ENCODE measurements at places on chromosomes 12 and 14.

DNA sequence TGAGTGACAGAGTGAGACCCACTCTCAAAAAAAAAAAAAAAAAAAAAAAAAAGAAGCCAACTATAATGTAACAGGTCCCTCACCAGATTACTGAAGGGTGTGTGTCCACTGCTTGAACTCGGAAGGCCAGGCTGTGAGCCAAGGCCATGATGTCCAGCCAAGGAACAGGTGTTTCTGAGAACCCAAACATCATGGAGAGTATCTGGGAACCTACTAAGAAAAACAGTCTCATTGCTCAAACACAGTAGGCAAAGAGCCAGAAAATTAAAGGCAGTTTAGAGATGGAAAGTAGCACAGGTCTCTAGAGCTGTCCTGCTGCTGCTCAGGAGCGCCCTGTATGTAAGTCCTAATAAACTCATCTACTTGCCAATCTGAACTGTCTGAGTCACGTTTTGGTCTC lies 12.5 kb upstream of the MAP4K5 start:
- no peak for DNase-seq

GRCh38 chr14:45181329-45181728 lies 45.6 kb downstream of the FANCM start:
- no peak for DNase-seq

DNA sequence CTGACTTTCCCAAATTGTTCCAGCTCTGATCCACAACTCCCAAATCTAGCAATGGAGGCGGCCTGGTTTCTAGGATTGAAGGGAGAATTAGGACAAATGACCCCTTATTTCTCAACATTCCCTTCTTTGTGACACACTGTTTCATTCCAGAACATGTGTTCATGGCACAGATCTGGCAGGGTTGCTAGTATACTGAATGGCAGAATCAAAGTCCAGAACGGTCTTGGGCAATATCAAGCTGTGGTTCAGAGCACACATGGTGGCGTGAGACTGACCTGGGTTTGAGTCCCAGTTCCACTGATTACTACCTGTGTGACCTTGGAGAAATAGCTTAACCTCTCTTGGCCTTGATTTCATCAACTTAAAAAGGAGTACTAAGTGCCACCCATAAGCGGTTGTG lies 152.5 kb downstream of the SAMD4A start:
- DNase-seq: no peak

GRCh38 chr12:29593001-29593400 lies 95.5 kb upstream of the OVCH1 start:
- DNase-seq: no peak

- no peak for DNase-seq
Observed at GRCh38 chr14:89673512-89674225, 256.6 kb upstream of the FOXN3 start.

GRCh38 chr12:92955997-92956663 lies 27.0 kb upstream of the EEA1 start:
- DNase-seq: no peak

- DNase-seq: no peak
Observed at GRCh38 chr12:68641138-68641537, 30.4 kb downstream of the RAP1B start.

DNA sequence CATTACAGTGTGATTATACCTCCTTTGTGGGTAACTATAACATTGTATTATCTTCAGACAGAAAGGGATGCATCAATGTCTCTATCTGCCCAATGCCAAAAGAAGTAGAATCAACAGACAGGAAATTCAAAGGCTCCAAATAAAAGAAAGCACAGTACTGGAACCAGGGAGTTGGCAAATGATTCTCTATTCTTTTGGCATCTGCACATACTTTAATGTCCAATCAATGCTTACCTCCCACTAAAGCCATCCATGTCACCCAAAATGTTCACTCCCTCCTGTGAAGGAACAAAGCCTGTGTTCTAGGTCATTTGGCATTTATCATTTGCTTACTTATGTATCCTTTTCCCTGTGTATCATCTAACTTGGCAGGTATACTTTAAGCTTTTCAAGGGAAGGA lies 36.7 kb downstream of the KIF21A start:
- no peak for DNase-seq

DNA sequence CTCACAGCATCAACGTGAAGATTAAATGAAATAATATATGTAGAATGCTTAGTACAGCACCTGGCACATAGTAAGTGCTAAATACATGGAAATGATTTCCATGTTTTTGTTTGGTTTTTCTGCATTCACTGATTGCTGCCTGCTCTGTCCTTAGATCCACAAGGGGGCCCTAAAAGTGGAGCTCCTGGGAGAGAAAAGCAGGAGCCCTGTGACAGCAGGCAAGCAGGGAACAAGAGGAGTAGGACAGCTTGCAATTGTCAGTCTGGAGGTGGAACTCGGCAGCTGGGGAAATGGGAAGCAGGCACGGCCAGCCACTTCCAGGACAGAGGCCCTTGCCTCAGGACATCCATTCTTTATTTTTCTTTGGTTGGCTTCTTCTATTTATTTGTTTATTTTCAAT lies 292.9 kb downstream of the BMP4 start:
- DNase-seq: no peak

- no peak for DNase-seq
Observed at GRCh38 chr14:31510222-31510621, 22.4 kb upstream of the GPR33 start.

GRCh38 chr12:15842108-15842507 lies 40.1 kb upstream of the STRAP start:
- DNase-seq: no peak

DNA sequence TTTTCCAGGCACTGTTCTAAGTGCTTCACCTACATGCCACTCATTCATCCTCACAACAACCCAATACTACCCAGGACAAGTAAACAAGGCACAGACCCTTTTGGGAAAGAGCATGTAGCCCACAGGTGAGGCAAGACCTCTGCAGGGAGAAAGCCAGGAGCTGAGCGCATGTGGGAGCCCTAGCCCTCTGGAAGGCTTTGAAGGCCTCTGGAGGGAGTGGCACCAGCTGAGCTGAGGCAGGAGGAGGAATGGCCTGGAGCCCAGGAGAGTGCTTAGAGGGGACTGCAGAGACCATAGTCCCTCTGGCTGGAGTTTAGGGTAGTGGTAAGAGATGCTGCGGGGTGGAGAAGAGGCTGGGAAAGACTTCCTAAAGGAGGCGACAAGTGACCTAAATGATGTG lies 516.5 kb downstream of the FUT8 start:
- no peak for DNase-seq

GRCh38 chr14:49828640-49829039 lies 23.9 kb downstream of the NEMF start:
- no peak for DNase-seq

DNA sequence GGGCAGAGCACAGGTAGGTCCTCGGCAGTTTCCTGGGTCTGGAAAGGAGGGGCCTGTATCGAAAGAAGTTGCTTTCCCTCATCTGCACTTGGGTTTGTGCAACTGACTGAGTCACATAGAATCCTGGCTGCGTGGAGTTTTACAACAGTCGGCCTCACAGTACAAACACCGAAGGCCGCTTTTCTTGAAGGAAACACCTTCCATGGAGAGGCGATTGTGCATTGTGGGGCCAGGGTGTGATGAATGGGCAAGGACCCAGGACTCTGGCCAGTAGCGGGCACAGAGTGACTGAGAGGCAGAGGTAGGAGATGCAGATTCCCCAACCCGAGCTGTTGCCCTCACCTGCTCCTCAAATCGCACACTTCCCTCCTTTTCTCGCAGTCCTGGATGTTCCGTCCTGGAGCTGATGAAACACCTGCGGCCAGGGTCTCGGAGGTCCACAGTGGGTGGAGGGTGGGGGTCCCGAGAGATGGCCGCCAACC lies 7.7 kb downstream of the CCND2 start:
- DNase-seq: no peak

DNA sequence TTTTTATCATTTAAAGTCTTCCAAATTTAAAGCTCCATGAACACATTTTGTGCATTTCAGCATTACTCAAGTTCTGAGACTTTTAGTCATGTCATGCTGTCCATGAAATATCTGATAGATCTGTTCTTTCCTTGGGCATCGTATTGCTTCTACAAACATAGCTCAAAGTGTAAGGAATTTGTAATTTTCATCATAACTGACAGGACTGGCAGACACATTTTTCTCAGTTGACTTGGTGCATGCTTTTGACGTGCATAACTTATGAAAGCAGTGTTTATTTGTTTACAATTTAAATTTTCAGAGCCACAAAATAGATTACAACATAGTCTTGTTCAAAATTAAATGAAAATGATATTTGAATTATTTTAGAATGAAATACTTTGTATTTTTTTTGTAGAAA lies 812.1 kb upstream of the NOVA1 start:
- no peak for DNase-seq

GRCh38 chr14:105206873-105207272 lies 25.8 kb upstream of the NUDT14 start:
- no peak for DNase-seq

GRCh38 chr12:105033851-105034250 lies 47.7 kb downstream of the NOPCHAP1 start:
- DNase-seq: no peak

DNA sequence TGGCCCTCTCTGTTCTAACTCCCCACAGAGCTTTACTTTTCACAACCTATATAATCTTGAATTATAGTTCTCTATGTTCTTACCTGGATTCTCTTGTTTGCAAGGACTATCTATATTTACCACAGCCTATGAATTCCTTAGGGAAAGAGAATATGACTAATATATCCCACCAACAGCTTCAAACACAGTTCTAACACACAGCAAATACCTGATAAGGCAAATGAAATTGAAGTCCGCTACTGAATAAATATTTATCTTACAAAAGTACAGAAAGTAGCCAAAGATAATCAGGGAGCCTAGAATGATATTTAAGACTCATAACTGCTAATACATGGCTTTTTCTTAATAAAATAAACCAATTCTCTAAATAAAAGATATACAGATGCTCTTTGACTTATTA lies 165.1 kb downstream of the C12orf42 start:
- DNase-seq: no peak

- DNase-seq: no peak
Observed at GRCh38 chr14:99777951-99778350, 15.3 kb upstream of the EML1 start.

DNA sequence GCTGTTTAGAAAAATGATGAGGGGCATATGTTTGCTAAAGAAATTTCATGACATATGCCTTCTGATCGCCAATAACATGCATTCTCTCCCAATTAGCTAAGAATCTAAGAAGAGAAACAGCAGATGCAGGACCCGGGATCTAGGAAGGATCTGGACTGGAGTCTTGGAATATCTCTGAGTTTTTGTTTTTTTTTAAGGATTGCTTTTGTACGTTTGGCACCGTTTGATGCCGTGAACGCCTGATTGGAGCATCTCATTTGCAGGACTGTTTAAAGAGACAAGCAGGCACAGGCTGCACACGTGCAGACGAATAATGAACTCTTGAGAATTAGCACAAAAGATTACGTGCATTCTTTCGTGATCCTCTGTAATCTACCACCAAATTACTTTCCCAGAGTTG lies 13.6 kb downstream of the EML1 start:
- no peak for DNase-seq

DNA sequence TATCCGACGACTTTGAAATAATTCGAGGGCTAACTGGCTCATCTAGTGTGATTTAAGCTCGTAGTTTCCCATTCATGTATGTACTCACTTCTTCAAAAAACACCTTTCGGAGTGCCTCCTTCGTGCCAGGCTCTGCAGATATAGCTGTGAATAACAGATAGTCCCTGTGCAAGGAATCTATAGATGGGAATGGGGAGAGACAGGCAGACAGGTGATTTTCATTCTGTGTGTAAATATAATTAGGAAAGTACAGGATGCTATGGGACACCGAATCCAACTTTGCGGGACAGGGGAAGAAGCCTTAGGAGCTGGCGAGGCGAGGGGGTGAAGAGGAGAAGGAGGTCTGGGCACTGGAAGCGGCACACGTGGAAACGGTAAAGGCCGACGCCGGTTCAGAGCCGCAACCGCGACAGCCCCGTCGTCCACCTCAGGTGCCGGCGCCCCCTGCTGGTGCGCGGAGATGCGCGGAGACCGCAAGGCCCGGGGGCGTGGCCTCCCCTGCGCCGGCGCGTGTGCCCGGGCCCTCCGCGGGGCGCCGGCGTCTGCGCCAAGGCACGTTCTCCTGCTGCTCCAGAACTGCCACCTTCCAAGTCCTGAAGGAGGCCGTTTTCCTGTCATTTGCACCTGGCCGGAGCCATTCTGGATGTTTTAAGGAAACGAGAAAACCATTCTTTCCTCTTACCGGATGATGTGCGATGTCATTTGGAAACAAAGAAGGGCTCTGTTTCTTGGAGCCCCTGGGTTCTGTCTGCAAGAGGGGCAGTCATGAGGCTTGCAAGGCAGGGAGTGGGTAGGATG lies 18.0 kb upstream of the CACNA1C start:
- peak; percentile 86 for DNase-seq

GRCh38 chr12:100138048-100138802 lies 4.4 kb downstream of the BLTP3B start:
- DNase-seq: no peak

GRCh38 chr14:35959835-35960234 lies 133.7 kb downstream of the BRMS1L start:
- DNase-seq: no peak

DNA sequence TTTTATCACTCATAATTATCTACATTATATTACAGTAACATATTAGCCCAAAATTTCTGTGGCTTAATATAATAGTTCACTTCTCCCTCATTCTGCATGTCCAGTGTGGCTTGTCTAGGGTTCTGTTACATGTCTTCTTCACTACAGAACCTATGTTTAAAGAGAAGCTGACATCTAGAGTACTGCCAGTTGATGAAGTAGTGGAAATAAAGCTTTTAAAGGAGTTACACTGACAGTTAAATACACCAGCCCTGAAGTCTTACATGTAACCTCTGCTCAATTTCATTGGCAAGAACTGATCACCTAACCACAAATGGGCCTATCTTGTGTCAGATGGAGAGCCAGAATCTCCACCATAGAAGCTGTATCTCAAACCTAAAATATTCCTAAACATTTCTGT lies 32.9 kb downstream of the RPS6KA5 start:
- DNase-seq: no peak

GRCh38 chr12:5099591-5099990 lies 55.9 kb downstream of the KCNA5 start:
- no peak for DNase-seq

GRCh38 chr14:24365600-24366412 lies 2.2 kb upstream of the NFATC4 start:
- peak; percentile 63 for DNase-seq

GRCh38 chr14:92922883-92923743 lies at the start of gene CHGA:
TSS of gene CHGA (plus strand) at chr14:92923150. CDS start at chr14:92923360, 210 bp downstream.
- DNase-seq: peak; percentile 70

- no peak for DNase-seq
Observed at GRCh38 chr12:45298721-45299692, 83.1 kb downstream of the ANO6 start.

DNA sequence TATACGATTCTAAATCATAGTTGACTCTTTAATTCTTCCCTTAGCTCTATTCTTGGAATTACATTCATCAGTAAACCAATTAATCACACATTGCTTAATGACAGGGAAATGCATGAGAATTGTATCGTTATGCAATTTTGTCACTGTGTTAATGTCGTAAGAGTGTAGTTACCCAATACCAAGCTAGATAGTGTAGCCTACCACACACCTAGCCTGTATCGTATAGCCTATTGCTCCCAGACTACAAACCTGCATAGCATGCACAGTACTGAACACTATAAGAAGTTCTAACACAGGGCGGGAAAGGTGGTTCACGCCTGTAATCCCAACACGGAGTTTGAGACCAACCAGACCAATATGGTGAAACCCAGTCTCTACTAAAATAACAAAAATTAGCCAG lies 24.7 kb downstream of the HNRNPC start:
- DNase-seq: no peak

- no peak for DNase-seq
Observed at GRCh38 chr14:90602088-90602687, 205.4 kb downstream of the CALM1 start.

Measured in posterior cingulate gyrus (tissue), 11 donors.